Activated CD8-positive, alpha-beta memory T cell treated with anti-CD3 and anti-CD28 coated beads for 4 hours (primary cell): ENCODE measurements at places on chromosomes 6 and 20.

DNA sequence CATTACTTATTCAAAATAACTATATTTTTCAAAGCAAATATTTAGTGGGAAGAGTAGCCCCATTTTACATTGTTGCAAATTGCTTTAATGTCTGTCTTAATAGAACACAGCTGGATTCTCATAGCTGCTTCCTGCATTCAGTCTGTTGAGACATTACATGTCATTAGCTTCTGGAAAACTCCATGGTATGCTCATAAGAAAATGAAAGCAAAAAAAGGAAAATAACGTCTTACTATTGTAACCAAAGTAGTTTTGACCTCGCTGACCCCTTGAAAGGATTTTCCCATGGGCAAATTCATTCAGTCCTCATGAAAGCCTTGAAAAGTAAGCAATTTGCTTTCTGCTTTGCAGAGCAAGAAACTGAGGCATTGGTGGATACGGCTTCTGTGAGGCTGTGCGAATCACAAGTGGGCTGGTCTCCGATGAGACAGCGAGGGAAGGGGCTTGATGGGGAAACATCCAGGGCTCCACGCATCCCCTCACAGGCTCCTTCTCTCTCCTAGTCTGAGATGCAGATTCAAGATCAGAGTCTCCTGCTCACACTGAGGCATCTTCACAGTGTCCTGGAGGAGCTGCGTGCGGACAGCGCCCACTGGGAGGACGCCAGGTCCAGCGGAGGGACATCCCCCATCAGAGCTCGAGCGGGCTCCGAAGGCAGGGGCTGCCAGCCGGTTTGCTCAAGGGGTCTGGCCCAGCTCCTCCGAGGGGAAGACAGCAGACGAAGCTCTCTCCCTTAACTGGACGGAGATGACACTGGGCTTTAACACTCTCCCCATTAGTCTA lies 3.3 kb downstream of the C20orf202 start:
- DNase-seq = no peak

- DNase-seq = no peak
These were observed 19.1 kb downstream of the FHL5 start for GRCh38 chr6:96582021-96582420.

DNA sequence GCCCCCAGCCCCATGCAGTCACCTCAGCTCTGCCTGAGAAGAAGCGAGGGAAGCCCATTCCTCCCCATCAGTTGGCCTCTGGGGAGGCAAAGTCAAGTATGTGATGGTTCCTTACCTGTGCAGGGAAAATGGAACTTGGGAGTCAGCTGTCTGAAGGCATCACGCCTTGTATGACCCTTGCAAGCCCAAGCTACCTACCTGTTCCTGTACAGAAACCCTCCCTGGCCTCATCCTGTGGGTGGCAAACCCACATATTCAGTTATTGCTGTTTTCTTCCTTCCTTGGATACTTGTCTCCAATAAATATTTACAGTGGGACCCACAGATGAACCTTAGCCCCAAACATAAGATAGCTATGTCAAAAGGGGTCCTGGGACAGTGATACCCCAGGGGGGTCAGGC lies 92.2 kb upstream of the MLN start:
- DNase-seq = no peak

DNA sequence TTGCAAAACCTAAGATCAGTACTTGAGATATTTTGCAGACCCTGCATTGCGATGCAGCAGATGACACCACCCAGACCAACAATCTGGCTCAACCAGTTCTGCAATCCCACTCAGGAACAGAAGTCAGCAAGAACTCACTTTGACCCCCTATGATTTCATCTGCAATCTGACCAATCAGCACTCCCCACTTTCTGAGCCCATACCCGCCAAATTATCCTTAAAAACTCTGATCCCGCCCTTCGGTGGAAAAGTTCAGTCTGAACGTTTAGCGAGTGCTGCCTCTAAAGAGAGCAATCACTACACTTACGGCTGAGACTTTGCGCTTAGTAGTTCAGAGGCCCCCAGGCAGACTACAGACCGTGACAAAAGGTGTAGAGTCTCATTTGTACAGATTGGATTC lies 17.3 kb upstream of the KIAA1586 start:
- no peak for DNase-seq

DNA sequence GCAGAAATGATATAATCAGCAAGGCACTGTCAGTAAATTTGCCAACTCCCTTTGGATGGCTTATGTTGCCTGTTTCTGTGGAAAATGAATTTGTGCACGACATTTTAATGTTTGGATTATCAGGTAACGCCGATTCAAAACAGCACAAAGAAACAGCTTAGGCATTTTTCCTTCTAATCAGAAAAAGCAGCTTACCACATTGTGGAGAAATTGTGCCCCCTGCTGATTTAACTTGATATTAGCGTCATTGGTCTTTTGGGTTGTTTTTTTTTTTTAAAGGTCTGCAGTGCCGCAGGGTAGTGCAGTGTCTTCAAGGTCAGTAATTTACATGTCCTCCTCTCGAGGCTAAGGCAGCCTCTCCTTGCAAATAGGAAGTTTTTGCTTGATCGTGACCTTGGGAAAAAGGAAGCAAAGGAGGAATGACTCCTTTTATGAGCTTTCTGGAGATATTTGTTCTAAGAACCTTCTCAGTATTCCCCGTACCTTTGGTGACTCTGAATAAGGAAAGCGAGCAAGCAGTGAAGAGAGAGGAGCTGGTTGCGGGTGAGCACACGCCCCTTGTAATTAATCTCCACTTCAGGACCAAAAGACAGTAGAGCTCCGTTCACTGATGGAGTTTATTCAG lies 79.1 kb downstream of the ELOVL4 start:
- DNase-seq = no peak

GRCh38 chr6:36171573-36171972 lies 25.0 kb upstream of the BRPF3 start:
- DNase-seq = no peak

- DNase-seq = no peak
These were observed 957.5 kb upstream of the EPHA7 start for GRCh38 chr6:94376876-94377275.

- no peak for DNase-seq
These were observed 67.9 kb downstream of the LPA start for GRCh38 chr6:160595838-160596832.

- DNase-seq = no peak
These were observed 6.1 kb upstream of the HSPA1B start for GRCh38 chr6:31821301-31822035.

DNA sequence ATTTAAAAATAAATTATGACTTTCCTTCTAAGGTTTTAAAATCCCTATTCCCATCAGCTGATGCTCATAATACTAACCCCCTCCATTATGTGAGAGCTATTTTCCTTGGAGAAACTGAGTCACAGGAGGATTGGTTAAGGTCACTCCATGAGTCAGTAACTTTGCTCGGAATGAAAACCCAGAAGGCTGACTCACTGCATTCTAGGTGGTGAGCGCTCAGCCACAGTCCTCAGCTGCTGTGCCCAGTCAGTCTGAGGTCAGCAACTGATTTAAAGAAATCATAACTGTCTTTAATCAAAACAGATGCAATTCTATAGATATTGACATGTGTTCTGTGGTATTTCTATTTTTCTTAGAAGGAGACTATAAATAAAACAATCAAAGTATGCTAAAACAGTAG lies 359.2 kb downstream of the GJA1 start:
- no peak for DNase-seq
